ENCODE measurements at places on chromosomes 2 and 18.

DNA sequence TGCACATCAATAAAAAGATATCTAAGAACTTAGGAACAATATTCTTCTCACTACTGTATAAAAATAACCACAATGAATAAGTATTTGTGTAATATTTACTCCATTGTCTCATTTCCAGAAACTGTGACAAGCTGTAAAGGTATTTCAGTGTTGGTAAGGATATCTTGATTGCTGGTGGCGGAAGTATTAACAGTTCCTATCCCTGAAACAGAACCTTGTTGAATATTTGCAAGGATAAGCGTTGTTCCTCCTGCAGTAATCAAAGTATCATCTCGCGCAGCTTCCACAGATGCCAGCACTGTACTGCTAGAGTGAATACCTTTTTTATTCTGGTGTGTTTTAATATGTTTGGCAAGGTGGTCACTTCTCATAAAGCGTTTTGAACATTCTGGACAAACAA is 55.3 kb downstream of the SP3 start:
- DNase-seq = no peak

DNA sequence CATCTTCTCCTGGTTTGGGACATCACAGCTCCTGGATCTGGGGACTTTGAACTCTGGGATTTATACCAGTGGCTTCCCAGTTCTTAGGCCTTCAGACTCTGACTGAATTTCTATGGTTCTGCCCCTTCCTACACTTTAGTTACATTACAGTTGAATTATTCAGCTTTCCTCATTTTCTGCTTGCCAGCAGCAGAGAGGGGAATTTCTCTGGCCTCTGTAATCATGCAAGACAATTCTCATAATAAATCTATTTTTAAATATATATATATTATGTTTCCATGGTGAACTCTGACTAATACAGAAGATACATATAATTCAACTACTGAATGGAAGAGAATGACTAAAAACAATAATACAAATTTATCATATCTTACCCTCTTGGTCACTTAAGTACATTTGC is 1478.6 kb upstream of the ACVR2A start:
- no peak for DNase-seq

GRCh38 chr18:13216711-13217465 is 1.7 kb upstream of the LDLRAD4 start:
- no peak for DNase-seq

GRCh38 chr2:12821656-12822055 is 104.9 kb downstream of the TRIB2 start:
- no peak for DNase-seq

- no peak for DNase-seq
These were observed 989.9 kb downstream of the DCDC2C start for GRCh38 chr2:4693266-4693665.

- no peak for DNase-seq
These were observed 10.0 kb downstream of the FHOD3 start for GRCh38 chr18:36307513-36307912.

DNA sequence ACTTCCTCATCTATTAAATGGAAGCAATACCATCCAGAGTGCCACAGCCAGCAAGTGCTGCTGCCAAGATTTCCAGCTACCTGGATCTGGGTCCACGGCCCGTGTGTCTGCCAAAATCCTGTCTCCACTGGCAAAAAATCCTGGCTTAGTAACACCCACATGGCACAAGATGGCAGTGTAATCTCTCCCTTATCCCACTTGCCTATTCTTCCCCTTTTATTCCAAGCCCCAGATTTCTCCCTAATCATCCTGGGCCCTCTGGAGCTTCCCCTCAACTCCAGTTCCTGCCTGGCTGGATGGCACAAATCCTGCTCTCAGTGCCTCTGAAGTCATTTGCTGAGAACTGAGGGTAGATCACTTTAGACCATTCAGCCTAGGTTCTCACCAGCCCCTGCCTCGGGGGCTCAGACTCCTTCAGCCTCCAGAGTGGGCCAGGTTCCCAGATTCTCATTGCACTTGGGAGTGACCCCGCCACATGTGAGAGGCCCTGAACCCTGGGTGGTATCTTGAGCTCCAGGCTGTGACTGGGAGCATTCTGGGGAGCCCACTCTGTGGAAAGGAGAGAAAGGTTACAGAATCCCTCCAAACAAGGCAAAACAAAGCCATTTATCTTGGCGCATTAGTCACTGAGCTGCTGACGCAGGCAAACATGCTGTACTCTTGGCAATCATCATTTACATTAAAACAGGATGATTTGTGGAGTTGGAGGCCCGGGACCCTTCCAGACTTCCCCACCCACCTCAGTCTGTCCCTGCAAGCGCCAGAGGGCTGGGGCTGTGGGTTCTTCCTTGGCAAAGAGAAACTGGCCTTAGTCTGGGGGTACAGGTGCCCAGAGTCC is 325.8 kb downstream of the DYSF start:
- DNase-seq = no peak

DNA sequence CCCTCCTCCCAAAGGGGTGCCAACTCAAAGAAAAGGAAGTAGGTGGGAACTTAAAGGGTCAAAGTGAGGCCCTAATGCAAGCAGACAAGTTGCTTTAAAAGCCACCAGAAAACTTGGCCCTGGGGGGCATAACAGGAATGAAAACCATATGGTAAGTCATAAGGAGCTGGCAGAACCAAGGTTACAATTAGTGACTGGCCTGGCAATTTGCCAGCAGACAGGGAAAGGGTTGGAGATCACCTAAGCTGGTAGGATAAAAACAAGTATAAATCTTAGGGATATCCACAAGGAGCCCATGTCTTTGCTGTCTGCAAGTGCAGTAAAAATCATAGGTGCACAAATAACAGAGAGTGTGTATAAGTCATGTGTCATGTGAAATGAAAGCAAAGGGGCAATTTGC is 256.7 kb upstream of the LRRTM4 start:
- no peak for DNase-seq

DNA sequence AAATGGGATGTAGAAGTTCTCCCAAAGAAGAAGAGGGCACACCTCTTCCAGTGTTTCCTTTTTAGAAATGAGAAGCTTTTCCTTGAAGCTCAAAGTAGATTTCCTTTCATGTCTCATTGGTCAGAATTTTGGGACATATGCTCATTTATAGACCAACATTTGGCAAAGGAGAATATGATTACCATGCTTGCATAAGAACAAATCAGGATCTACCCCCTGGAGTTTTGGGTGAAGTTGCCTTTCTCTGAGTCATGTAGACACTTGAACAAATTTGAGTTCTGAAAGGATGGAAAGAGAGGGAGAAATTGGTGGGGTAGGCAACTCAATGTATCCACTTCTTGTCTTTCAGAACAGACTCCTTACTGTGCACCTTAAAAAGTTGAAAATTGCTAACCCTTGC is 409.0 kb downstream of the SLC4A3 start:
- DNase-seq = no peak

DNA sequence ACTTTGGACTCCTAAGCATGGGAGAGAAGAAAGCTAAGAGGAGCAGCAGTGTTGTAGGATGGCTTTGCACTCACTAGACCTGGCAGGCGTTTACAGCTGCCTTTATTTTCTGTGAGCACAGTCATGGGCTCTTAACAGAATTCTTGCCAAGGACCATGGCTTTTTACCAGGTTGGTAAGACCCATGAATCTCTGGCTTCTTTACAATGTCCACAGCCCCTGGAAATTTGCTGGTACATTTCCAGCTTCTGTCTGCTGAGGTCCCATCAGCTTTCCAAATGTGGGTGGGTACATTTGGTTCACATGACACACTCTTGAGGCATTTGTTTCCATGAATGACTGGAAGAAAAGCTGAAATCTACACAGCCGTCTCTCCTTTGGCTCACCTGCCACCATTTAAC is 162.7 kb downstream of the PPP1R1C start:
- DNase-seq = no peak

- DNase-seq = no peak
These were observed 107.1 kb downstream of the PIEZO2 start for GRCh38 chr18:11042247-11042646.

GRCh38 chr18:31646332-31647126 is 37.9 kb downstream of the B4GALT6 start:
- no peak for DNase-seq

- DNase-seq = no peak
These were observed 3.9 kb downstream of the SALL3 start for GRCh38 chr18:78983512-78983911.

DNA sequence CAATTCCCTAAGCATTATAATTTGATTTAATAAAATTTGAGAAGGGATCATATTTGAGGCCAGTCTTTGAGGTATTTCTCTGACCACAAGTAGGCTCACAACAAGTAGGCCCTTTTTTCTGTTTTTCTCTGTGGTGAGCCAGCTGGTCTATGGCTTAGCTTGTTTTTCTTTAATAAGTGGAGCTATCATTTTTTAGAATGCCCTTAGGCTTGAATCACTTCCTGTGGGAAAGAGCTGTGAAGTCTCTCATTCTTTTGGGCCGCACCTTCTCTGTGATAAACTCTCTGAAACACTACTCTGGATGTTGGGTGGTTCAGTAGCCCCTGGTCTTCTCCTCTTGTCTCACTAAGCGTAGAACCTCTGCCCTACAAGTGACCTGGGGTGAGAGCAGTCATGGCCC is 235.9 kb downstream of the SUCLG1 start:
- DNase-seq = no peak

- DNase-seq = no peak
These were observed 16.2 kb downstream of the CASP8 start for GRCh38 chr2:201276511-201276910.

DNA sequence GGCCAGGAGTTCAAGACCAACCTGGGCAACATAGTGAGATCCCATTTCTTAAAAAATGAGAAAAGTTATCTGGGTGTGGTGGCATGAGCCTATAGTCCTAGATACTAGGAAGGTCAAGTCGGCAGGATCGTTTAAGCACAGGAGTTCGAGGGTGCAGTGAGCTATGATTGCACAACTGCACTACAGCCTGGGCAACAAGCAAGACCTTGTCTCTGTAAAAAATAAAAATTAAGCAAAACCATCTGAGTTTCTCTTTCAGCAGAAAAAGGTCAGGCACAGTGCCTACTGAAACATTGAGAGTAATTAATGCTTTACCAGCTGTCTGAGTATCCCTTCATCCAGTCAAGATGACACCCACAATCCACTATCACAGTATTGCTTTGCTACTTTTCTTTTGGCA is 258.3 kb downstream of the MBD5 start:
- DNase-seq = no peak

DNA sequence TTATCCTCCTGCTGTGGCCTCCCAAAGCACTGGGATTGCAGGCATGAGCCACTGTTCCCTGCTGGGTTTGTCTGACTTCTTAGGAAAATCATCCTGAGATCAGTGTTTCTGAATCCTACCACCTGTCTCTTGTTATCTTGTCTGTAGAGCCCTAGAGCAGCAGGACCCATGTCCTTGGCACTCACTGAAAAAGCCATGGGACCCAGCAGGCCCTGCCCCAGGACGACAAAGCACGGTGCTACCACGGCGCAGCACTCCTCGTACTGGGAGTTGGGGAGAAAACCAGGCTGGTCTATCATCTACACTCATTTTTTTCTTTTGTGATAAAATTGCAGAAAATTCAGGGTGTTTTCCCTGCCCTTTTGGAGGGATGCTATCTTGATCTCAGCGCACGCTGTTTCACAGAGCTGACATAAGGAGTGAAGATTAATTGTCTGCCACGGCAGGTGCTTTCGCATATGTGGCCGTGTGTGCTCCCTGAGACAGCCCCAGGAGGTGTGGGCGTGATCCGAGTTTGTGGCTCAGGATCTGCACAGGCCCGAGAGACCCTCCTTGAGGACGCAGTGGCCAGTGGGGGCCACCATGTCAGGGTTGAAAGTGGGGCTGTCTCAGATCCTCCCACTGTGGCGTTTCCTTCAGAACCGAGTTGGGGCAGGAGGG is 179.1 kb downstream of the LDLRAD4 start:
- DNase-seq = no peak

DNA sequence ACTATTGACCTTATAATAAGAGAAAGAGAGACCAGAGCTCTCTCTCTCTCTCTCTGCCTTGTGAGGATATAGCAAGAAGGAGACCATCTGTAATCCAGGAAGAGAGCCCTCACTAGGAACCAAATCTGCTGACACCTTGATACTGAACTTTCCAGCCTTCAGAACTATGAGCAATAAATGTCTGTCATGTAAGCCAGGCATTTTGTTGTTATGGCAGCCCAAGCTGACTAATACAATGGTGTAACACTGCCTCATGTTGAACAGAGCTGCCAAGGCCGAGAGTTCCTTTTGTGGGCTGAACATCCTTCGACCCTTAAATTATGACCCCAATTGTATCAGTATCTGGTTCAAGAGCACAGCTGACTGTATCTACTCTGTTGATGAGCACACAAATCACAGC is 108.0 kb downstream of the LRRC30 start:
- no peak for DNase-seq

DNA sequence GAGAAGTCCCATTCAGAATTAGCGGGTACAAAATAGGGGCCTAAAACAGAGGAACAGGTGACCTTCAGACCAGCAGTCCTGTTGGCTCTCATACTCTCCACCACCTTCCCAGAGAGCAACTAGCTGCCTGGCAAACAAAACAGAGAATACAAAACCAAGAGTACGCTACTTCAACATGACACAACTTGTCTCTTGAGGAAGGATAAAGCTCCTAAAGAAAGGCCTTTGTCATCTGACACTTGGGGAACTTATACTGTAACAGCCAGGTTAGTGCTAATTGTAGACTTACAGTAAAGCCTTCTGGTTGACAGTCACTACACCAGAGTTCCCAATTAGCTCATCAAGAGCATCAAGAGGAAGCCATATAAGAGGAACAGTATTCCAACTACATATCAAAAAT is 282.1 kb upstream of the NT5C1B start:
- no peak for DNase-seq

- DNase-seq = no peak
These were observed 19.8 kb downstream of the MC2R start for GRCh38 chr18:13895505-13896033.

GRCh38 chr18:45353530-45353929 is 261.7 kb upstream of the SLC14A2 start:
- DNase-seq = no peak

DNA sequence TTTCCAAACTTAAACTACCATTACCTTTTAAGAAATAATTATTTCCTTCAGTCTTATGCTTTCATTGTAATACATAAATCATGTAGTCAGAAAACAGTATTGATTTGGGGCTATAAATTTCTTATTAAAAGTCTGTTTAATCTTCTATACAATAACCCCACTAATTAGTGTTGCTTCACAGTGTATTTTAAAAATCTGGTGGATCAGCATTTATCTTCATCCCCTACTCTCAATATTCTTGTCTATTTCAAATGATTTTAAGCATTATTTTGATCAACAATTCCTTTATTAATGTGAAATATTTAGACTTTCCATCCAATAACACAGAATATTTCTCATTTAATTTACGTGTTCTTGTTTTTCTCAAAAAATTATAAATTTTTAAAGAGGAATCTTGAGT is 32.5 kb upstream of the SDC1 start:
- DNase-seq = no peak
